Astrocyte (in vitro differentiated cells and primary cell): ENCODE measurements at places on chromosomes 5 and 9. TPM values are rescaled to one million over a fixed set of nuclear protein-coding genes. Genes with fewer than 3 reads are reported as not detected.

- no peak for DNase-seq
These were observed 202.2 kb downstream of the GABBR2 start for GRCh38 chr9:98506422-98507054.

CCDC171 gene
- 1.2 and 2.0 TPM in 2 replicates for total RNA-seq

DNA sequence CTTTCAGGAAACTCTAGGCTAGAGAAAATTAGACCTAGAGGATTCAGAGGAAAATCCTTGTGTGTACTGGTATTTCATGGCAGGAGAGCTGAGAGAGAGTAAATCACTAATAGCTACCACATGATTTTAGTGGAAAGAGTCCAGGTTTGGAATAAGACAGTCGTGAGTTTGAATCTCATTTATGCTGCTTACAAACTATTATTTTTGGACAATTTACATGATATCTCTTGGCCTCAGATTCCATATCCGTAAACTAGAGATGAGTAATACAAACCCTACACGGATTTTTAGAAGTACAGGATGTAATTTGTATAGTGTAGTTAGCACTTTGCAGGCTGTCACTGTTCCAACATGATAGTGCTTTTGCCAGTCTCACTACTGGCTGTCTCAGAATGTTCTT is 2.7 kb downstream of the IL31RA start:
- peak; percentile 55 for DNase-seq

GRCh38 chr5:149397530-149397929 is 18.4 kb upstream of the IL17B start:
- DNase-seq: peak; percentile 71

DNA sequence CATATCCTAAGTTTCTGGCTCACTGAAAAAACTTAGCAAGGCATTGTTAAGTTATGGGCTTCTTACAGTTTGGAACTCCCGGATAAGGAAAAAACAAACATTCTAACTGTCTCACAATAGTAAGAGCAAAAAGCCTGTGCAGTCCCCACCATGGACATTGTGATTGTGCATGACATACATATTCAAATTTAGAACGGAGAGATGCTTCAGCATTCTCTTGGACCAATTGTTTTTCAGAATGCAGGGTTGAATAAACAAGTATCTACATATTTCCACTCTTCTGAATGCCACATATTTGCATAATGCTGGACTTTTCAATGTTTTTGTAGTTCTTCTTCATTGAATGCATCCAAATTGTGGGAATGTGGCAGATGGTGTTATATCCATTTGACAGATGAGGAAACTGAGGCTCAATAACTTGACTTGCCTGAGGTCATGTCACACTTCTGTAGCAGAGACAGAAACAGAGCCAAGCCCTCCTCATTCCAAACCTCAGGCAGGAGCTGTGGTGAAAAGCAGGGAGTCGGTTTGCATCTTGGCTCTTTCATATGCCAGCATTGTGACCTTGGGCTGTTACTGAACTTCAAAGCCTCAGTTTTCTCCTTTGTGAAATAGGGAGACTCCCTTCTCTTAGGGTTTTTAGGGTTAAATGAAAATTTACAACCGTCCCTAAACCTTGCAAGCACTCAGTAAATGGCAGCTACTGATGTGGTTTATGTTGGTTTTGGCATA is 95.1 kb downstream of the IQGAP2 start:
- DNase-seq: no peak

DNA sequence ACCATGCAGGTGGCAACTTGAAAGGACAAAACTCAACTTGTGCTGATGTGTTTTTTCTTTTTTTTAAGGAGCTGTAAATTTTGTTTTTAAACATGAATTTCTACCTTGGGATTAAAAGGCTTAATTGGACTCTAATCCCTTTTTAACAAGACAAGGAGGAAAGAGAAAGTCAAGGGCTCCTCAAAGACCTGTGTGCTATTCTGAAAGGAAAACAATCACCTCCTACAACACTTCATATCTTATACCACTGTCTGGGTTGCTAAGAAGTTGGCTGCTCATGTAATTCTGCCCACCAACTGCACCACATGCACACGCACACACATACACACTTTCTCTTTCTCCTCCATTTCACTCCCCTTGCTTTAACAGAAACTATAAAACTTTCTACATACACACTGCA is 78.6 kb downstream of the SH3RF2 start:
- DNase-seq: no peak

GLE1 gene
- total RNA-seq: 15.0 and 17.5 TPM in 2 replicates

SLC6A7 gene
- not detected in 2 replicates for total RNA-seq

GRCh38 chr5:12459326-12459725 is 555.1 kb upstream of the CTNND2 start:
- DNase-seq: no peak

DNA sequence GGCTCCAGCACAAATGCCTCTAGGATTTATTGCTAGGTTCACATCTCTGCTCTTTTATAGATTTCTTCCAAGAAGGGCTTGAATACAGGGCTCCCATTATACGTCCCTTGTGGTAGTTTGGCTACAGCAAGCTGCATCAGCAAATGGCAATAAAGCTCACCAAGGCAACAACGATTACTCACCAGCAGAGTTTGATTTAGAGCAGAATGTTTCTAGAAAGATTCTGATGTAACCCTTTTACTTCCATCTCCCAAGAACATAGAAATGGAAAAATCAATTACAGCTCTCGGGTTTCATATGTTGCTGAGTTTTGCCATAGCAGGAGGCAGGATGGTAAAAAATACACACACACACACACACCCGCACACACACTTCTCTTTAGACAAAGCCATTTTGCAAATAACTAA is 124.2 kb upstream of the TNPO1 start:
- no peak for DNase-seq

ZDHHC11 gene
- total RNA-seq: 10.3 and 15.9 TPM in 2 replicates

GRCh38 chr9:19521205-19521604 is 112.4 kb downstream of the ACER2 start:
- DNase-seq: no peak

GRCh38 chr9:128845186-128845931 is 15.8 kb upstream of the SPOUT1 start:
- no peak for DNase-seq

- DNase-seq: no peak
These were observed 174.5 kb downstream of the AOPEP start for GRCh38 chr9:94901019-94901363.

GRCh38 chr9:120592210-120592609 is 12.2 kb upstream of the CDK5RAP2 start:
- no peak for DNase-seq

PLPP7 gene
- total RNA-seq: 0.20 and 0.65 TPM in 2 replicates

- DNase-seq: peak; percentile 68
These were observed 133.4 kb downstream of the GRIA1 start for GRCh38 chr5:153623751-153624450.

DNA sequence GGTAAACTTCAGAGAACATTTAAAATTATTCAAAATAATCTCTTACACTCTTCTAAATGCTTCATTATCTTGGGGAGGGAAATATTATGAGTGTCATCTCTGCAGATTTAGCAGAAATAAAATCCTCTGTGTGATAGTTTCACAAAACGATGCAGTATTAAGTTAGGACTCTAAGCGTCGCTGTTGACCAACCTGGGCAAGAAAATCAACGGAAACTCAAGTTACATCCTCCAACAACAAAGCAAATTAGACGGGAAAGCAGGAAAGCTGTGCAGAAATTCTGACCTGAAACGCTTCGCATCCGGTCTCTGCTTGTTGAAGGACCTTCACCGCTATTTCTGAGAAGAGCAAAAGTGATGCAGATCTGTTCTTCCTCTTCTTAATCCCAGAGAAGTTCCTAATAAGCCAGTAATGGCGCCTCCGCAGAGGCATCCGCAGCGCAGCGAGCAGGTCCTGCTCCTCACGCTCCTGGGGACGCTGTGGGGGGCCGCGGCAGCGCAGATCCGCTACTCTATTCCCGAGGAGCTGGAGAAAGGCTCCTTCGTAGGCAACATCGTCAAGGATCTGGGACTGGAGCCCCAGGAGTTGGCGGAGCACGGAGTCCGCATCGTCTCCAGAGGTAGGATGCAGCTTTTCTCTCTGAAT is at the start of gene PCDHGA6:
PCDHGA6 (plus strand) TSS at position 219 of the 645 bp plus-strand sequence; CDS start at position 412, 193 bp downstream.
- peak; percentile 6 for DNase-seq

DNA sequence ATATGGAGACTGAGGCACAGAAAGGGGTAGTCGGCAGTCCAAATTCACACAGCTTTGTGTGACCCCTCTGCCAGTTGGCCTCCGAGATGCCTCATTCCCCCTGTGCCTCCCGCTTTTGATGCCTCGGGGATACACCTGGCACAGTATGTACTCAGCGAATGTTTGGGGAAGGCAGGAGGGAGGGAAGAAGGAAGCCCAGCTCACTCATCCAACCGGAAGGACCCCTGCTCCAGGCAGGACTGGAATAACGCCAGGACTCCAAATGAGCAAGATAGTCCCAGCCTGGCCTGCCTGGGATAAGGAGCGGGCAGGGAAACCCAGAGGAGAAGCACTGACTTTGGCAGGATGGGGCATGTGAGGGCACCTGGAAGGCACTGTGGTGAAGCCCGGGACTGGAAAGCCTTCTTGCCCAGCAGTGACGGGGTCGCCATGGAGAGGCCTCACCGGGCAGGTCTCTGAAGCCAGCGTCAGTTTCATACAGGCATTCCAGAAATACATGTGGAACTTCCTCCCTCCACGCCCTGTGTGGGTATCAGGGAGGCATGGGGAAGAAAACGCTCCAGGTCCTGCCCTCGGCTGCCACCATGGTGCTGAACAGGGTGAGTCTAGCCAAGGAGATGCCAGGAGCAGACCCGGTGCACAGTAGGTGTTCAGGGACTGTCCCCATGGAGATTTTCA is 20.3 kb downstream of the LMX1B start:
- no peak for DNase-seq

CCDC192 gene
- total RNA-seq: not detected in 2 replicates

PHF24 gene
- 0.07 and 0.16 TPM in 2 replicates for total RNA-seq

LCN1 gene
- total RNA-seq: not detected in 2 replicates
